ENCODE measurements at places on chromosomes 12 and 14. TPM values are rescaled to one million over a fixed set of nuclear protein-coding genes. Genes with fewer than 3 reads are reported as not detected.

OR4K17 gene
- not detected for total RNA-seq

DNAJC22 gene
- total RNA-seq = 34.2 TPM

IQSEC3 gene
- total RNA-seq = 0.16 TPM

ARHGEF25 gene
- total RNA-seq = 12.8 TPM

VCPKMT gene
- 6.7 TPM for total RNA-seq

KRT6C gene
- not detected for total RNA-seq

- DNase-seq = peak; percentile 40
- H3K36me3 ChIP-seq = no peaks in the 10 kb centered on the region
- no peaks in the 10 kb centered on the region for H3K27me3 ChIP-seq
- H3K27ac ChIP-seq = peak overlapping the region; percentile 89
- H3K4me3 ChIP-seq = peak overlapping the region; percentile 77
- H3K4me1 ChIP-seq = no peaks in the 10 kb centered on the region
Observed at GRCh38 chr14:52790011-52790755, 1.2 kb downstream of the GNPNAT1 start.

DNA sequence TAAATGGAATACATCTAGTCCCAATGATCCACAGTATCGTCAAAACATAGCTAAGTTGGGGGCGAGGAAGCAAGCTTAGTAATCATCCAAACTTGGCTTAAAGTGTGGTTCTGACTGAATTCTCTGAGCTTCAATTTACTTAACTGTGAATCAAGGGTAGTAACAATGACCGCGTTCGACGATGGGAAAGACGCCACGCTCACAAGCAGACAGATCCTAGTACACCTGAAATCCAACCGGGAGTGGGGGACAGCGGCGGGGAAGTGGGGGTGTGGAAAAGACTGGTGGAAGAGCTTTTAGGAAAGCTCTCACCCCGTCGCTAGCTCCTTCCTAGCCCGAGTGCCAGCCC, 433 bp downstream of the COX16 start:
- H3K36me3 ChIP-seq = no peaks in the 10 kb centered on the region
- DNase-seq = no peak
- peak overlapping the region; percentile 54 for H3K4me3 ChIP-seq
- H3K4me1 ChIP-seq = no peaks in the 10 kb centered on the region

DNA sequence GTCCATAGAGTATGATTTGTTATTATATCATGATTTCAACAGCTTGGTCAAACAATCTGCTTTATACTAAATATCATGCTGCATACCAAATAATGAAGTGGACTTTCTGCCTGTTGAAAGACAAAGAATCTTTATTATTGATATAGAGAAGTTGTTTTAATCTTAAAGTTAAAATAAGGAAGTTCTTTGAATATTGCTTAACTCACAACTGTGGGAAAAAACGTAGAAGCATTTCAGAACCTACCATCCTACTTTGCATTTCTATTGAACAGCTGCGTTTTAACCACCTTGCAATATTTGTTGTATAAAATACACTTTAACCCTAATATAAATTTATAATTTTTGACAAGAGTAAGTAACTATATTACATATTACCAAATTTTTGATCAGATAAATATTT, 22.9 kb upstream of the ARL1 start:
- H3K27me3 ChIP-seq = no peaks in the 10 kb centered on the region
- no peak for DNase-seq
- H3K27ac ChIP-seq = no peak overlapping the region
- no peak overlapping the region for H3K4me3 ChIP-seq
- H3K4me1 ChIP-seq = no peaks in the 10 kb centered on the region

DNA sequence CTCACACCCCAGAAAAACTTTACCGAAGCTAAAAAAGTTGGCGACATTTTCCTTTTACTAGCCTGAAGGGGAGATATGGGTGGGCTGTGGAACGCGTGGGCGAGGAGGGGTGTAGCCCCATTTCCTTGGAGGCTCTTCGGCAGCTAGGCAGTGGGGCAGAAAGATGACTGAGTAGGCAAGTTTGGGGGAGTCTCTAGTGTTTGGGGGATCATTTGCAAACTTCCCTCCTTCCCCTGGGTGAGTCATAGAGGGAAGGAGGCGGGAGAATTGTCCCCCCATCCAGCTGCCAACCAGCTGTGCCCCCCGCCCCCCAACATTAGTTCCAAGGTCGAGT, 2.3 kb downstream of the GLI1 start:
- H3K4me3 ChIP-seq = peak overlapping the region; percentile 52
- H3K27me3 ChIP-seq = peaks cover 5% of the 10 kb centered on the region
- peaks cover 7% of the 10 kb centered on the region for H3K4me1 ChIP-seq

- H3K36me3 ChIP-seq = no peaks in the 10 kb centered on the region
Observed at GRCh38 chr12:116708826-116709756, 28.8 kb downstream of the SPRING1 start.

GRCh38 chr14:68367536-68367935, 425.3 kb downstream of the ZFP36L1 start:
- H3K27ac ChIP-seq = no peak overlapping the region
- no peak overlapping the region for H3K4me3 ChIP-seq
- no peaks in the 10 kb centered on the region for H3K36me3 ChIP-seq
- no peaks in the 10 kb centered on the region for H3K4me1 ChIP-seq
- DNase-seq = no peak

- H3K36me3 ChIP-seq = no peaks in the 10 kb centered on the region
- no peaks in the 10 kb centered on the region for H3K27me3 ChIP-seq
Observed at GRCh38 chr12:72346363-72346944, 74.3 kb downstream of the TRHDE start.

GRCh38 chr12:124194893-124195566, 99.9 kb upstream of the RFLNA start:
- H3K4me1 ChIP-seq = no peaks in the 10 kb centered on the region
- no peak overlapping the region for H3K4me3 ChIP-seq
- no peaks in the 10 kb centered on the region for H3K27me3 ChIP-seq
- DNase-seq = peak; percentile 33

GRCh38 chr12:106897082-106897481, 58.6 kb upstream of the TMEM263 start:
- no peak overlapping the region for H3K27ac ChIP-seq
- no peaks in the 10 kb centered on the region for H3K4me1 ChIP-seq
- no peaks in the 10 kb centered on the region for H3K36me3 ChIP-seq
- no peak overlapping the region for H3K4me3 ChIP-seq

DNA sequence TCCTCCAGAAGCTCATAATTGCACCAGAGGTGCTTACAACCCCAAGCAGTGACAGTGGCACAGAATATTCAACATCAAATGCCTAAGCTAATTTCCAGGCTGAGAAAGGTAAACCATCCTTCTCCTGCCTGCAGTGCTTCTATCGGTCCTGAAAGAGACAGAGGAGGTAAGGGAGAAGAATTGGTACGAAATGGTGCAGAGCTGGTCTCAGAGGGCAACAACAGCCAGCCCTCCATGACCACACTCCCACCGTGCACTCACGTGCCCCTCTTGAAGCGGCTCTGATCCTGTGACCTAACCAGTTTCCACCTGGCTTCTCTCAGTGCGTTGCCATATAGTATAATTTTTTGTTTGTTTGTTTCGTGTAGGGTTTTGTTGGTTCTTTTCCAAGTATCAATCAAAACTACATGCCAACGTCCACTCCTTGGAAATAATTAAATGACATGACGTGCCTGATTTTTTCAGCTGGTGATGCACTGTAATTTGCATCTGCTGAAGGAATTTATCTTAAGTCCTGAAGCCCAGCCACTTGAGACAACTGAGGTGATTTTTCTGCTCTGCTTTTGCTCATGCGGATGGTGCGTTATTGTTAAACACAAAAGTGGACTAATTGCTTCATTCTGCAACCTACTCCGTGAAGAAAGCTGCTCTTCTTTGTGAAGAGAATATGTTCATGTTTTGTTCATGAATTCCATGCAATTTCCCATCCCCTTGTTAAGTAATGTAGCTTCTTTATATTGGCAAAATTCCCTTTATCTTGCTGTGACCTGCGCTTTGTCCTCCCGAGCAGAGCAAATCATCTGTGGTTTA, 1.3 kb upstream of the ATP2A2 start:
- no peak for DNase-seq

DNA sequence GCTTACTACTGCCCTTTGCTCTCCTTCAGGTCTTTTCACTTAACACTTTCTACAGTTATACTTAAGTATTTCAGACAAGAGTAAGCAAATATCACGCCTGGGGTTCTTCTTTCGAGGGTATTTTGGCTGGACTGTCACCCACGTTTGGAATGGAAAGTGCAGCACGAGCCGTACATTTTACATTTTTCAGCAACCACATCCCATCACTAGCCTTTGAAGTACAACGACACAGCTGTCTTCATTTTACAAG, 349 bp upstream of the FAM177A1 start:
- H3K27ac ChIP-seq = peak overlapping the region; percentile 99
- H3K4me3 ChIP-seq = peak overlapping the region; percentile 75
- no peak for DNase-seq
- H3K27me3 ChIP-seq = no peaks in the 10 kb centered on the region

GRCh38 chr14:90058876-90059458, 2.8 kb upstream of the KCNK13 start:
- peaks cover 41% of the 10 kb centered on the region for H3K27me3 ChIP-seq
- no peak overlapping the region for H3K27ac ChIP-seq
- no peak for DNase-seq
- no peaks in the 10 kb centered on the region for H3K36me3 ChIP-seq
- no peak overlapping the region for H3K4me3 ChIP-seq

- DNase-seq = no peak
- peak overlapping the region; percentile 48 for H3K27ac ChIP-seq
- H3K27me3 ChIP-seq = no peaks in the 10 kb centered on the region
- H3K36me3 ChIP-seq = no peaks in the 10 kb centered on the region
Observed at GRCh38 chr12:51898506-51898905, 8.8 kb upstream of the ACVRL1 start.

GRCh38 chr12:98769068-98769467, 124.0 kb downstream of the APAF1 start:
- H3K4me3 ChIP-seq = no peak overlapping the region
- DNase-seq = no peak
- H3K36me3 ChIP-seq = no peaks in the 10 kb centered on the region
- no peaks in the 10 kb centered on the region for H3K4me1 ChIP-seq
- no peak overlapping the region for H3K27ac ChIP-seq

DNA sequence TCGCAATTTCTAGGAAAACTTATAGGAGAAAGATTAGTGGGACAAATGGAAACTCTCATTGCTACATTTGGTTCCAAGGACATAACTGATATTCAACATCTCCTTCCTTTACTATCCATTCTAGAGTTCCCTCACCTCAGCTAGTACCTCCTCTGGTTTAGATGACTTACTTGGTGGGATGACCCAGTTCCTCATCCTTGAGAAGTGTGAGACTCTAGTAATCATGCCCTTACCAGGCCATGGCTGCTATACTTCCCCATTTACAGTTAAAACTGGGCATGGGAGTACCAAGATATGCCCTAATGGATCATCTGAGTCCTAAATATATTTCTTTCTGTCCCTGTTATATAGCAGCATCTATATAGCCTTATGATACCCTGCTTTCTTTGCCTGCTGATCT, 58.1 kb downstream of the IFT81 start:
- DNase-seq = no peak
- H3K27me3 ChIP-seq = no peaks in the 10 kb centered on the region
- H3K36me3 ChIP-seq = no peaks in the 10 kb centered on the region

GRCh38 chr12:96400631-96401075, 414 bp upstream of the CDK17 start:
- H3K27ac ChIP-seq = peak overlapping the region; percentile 100
- H3K36me3 ChIP-seq = no peaks in the 10 kb centered on the region
- no peaks in the 10 kb centered on the region for H3K4me1 ChIP-seq
- H3K27me3 ChIP-seq = no peaks in the 10 kb centered on the region
- H3K4me3 ChIP-seq = peak overlapping the region; percentile 92
- DNase-seq = no peak

- no peaks in the 10 kb centered on the region for H3K4me1 ChIP-seq
- no peaks in the 10 kb centered on the region for H3K36me3 ChIP-seq
- no peak overlapping the region for H3K27ac ChIP-seq
- no peak for DNase-seq
- no peak overlapping the region for H3K4me3 ChIP-seq
Observed at GRCh38 chr12:107377596-107378385, 284.4 kb upstream of the CRY1 start.

- no peak for DNase-seq
- no peak overlapping the region for H3K4me3 ChIP-seq
- H3K27me3 ChIP-seq = no peaks in the 10 kb centered on the region
- H3K27ac ChIP-seq = no peak overlapping the region
- H3K36me3 ChIP-seq = no peaks in the 10 kb centered on the region
Observed at GRCh38 chr14:99880651-99881420, 87.6 kb downstream of the EML1 start.

DNA sequence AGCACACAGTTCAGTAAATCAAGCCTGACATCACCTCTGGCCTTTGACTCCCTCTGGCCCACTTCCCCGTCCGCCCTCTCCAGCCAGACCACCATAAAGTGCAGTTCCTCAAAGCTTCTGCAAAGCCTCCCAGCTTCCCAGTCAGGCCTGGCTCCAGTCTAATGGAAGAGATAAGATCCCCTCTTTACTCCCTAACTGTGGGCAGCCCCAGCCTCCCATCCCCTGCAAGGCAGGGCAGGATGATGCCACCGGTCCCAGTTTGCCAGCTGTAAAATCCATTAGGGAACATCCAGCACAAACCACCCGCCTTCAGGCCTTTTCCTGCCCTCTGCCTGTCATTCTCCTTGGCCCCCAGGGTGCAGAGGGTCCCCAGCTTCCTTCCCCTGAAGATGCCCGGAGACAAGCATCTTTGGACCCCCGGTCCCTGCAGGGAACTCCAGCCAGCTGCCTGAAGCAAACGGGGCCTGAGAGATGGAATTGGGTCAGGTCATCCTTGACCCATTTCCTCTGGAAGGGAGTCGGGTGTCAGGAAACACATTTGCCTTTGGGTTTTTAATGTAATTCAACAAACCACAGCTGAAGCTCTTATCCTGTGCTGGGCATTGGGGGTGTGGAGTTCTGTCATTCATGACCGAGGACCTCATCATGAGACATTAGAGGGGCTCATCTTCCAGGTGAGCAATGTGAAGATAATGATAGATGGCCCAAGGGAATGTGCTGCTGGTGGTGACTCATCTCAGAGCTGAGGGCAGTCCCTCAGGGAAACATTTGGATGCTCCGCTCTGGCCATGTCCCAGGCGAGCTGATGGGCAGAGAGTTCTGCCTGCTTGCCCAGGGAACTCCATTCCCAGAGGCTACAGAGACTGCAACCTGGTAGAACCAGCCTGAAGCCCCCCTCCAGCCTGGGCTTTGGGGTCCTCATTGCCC, 93.8 kb upstream of the CLMN start:
- H3K36me3 ChIP-seq = no peaks in the 10 kb centered on the region
- DNase-seq = no peak
- no peak overlapping the region for H3K27ac ChIP-seq

DNA sequence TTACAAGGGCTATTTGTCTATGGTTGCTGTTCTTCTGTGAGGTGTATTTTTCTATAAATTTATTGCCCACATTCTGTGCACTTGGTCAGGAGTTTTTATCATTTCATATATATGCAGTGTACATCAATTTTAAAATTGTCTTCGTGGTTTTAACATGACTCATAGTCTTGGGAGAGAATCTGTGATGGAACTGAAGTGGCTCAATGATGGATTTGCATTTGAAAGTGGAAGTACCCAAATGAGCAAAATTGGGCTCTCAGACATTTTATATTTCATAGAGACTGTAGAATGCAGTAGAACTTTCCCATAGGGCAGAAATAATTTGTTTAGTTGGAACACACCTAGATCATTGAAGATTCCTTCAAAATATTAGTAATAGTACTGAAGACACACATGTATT, 1.9 kb upstream of the SCFD1 start:
- no peaks in the 10 kb centered on the region for H3K27me3 ChIP-seq
- DNase-seq = no peak
- no peak overlapping the region for H3K27ac ChIP-seq
- H3K4me1 ChIP-seq = no peaks in the 10 kb centered on the region
- H3K4me3 ChIP-seq = no peak overlapping the region

All from colonic mucosa (tissue), 4 donors.